Stimulated activated CD4-positive, alpha-beta T cell treated with anti-CD3 and anti-CD28 coated beads, Interleukin-4, amount 100 ng/mL, for 48 hours (primary cell): ENCODE measurements at places on chromosomes 5 and 9.
A peak's percentile ranks its signal among the peaks of the same experiment; 100 is the strongest.

DNA sequence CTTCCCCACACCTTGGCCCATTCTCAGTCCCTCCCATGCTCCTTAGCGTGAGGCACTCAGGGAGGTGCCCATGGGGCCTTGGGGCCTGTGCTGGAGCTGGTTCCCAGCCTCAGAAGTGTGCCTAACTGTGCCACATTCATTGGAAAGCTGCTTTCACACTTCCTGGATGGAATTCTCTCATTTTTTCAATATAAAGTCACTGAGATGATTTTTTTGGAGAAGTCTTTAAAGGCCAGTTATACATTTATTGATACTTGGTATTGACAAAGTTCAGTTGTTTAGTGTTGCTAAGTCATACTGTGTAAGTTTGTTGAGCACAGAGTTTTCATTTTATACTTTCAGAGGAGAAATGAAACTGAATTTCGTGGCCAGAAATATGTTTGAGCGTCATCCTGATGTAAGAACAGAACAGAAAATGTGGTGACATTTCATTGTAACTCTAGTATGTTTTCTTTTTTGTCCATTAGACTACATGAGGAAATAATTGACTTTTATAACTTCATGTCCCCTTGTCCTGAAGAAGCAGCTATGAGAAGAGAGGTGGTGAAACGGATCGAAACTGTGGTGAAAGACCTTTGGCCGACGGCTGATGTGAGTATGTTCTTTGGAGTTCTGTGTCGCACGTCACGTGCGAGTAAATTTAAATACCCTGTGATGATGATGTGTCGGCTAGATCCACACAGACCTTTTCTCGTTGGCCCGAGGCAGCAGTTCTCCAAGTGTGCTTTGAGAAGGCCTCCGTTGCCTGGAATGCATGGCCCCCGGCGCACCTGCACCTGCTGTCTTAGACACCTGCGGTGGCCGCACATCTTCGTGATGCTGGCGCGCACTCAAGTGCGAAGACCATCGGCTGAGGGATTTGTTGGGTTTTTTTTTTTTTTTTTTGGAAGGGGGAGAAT is 24.1 kb downstream of the TENT4A start:
- DNase-seq = no peak

DNA sequence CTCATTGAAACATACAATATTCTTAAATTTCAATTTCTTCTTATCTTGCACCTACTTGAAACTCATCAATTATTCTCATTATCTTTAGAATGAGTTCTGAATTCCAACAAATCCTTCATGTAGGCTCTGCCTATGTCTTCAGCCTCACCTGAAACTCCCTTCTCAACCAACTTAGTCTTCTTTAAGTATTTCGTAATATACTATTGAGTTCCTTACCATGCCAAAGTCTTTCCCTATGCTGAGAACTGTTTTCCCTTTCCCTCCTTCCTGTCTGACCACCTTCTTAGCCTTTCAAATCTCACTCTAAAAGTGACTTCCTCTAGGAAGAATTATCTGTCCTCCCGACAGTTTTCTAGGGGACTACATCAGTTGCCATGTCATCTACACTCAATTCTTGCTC is 50.9 kb upstream of the ZFAND5 start:
- DNase-seq = no peak

DNA sequence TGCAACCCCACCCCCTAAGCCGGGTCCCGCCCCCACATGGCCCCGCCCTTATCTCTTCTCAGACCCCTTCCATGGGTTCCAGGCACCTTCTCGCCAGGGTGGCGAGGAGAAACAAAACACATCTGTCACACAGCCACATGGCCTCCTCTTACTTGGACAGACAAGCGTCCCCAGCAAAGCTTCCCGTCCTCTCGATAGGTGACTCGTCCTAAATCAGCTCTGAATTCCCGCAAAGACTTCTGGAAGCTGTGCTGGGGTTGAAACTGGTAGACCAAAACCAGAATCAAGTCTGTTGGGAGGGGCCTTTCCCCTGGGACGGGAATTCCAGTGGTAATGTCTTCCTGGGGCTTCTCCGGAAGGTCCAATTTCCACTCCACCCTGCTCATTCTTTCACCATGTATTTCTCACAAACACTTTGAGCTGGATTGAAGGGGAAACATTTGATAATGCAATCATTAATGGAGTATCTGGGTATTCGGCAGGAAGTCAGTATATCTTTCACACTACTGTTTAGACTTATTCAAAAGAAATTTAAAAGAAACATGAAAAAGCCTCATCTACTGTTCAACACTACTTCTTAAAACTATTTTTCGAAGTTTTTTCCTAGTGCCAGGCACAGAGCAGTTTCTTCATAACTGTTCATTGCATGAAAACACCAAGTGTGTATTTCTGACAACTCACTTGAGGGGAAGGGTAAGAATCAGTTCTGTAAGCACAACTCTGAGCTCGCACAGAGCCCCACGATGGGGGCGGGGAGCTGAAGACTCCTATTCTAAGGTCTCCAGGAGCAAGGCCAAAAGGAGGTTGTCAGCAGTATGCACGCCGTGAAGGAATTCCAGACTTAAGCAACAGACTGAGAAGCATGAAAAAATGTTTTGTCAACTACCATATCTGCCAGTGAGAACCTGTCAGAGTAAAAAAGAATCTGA is 644 bp upstream of the CTNNAL1 start:
- no peak for DNase-seq

GRCh38 chr5:150163547-150164059 is 3.0 kb upstream of the CDX1 start:
- DNase-seq = no peak

GRCh38 chr9:25629231-25629630 is 49.0 kb downstream of the TUSC1 start:
- no peak for DNase-seq

GRCh38 chr5:58970766-58971165 is 387.9 kb downstream of the RAB3C start:
- no peak for DNase-seq

- no peak for DNase-seq
Observed at GRCh38 chr5:170846416-170846815, 15.4 kb upstream of the RANBP17 start.

DNA sequence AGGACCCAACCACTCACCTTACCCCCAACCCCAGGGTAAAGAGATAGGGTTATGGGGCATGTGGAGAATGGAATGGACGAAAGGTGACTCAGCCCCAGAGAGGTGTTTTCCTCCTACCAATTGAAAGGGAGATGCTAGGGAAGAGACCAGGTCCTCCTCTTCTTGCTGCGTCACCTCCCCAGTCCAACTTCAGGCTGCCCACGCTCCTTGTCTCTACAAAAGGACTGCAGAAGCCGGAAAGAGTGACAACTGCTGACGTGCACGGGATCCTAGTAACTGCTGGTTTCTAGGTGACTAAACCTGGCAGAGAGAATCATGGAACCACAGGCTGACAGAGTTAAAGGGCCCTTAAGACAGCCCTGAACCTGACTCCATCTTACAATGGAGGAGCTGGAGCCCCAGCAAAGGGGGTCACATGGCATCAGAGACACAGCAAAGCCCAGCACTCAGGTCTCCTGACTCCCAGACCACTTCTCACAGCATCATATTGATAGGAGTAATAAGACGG is 2.2 kb downstream of the GPX3 start:
- peak; percentile 19 for DNase-seq

GRCh38 chr9:135565141-135565628 is 3.6 kb downstream of the PAEP start:
- no peak for DNase-seq

GRCh38 chr9:98438666-98439065 is 183.2 kb upstream of the TBC1D2 start:
- DNase-seq = no peak

- no peak for DNase-seq
Observed at GRCh38 chr9:74431467-74431866, 65.7 kb upstream of the RORB start.

DNA sequence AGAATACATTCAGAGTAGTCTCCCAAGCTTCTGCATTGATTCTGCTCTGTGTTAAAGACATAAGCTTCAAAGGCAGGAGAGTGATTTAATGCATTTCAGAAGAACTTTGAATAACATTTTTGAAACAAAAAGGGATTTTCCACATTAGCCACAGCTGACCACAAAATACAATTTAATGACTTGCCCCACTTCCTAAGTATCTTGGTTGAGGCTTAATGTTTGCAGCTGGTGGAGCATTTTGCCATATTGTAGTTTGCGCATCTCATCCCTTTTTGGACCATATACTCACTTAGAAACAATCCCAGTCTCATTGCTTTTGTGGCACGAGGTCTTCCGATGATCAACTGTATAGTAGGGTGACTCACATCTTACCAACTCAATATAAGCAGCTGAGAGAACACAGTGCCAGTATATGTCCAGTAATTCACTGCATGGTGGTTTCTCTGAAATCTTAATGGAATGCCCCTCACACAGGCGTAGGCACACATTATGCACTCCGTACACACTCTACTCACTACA is 455.8 kb upstream of the PTGER4 start:
- DNase-seq = no peak

GRCh38 chr5:10315201-10315600 is 7.5 kb upstream of the CMBL start:
- no peak for DNase-seq

DNA sequence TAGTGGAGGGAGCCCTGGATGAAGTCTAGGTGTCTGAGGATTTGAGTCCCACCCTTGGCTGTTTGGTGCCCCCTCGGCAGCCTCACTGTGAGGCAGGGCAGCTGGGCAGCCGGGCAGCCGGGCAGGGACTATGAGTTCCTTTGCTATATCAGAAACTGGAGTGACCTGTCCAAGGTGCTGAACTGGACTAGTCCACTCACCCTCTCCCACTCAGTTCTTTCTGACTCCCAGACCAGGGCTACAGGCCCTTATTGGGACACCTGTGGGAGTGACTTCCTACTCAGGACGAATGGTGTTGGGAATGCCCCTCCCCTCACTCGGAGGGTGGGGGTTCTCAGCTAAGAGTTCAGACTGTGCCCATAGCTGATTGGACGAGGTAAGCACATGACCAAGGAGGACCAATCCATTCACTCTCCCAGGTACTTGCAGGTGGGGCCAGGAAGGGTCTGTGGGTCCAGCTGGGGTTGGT is 34.1 kb upstream of the RAPGEF1 start:
- peak; percentile 30 for DNase-seq

DNA sequence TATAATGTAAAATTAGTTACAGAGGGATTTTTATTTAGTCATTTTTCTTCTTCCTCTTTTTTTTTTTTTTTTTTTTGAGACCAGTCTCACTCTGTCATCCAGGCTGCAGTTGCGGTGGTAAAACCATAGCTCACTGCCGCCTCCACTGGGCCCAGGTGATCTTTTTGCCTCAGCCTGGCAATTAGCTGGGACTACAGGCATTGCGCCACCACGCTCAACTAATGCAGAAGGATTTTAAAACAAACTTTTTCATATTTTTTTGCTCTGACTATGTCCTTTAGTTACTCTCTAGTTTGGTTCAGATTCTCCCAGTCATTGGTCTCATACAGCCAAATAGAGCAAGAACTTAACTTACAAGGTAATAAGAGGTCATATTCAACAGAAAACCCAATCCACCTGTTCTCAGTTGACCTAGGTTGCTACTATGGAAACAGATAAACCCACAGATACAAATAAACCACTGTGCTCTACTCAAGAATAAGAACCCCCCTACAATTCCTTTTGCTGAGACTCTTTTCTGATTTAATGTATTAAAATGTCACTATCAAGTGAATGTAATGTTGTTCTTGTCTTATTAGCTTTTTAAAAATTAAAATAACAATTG is 50.1 kb upstream of the TTC39B start:
- DNase-seq = peak; percentile 33

GRCh38 chr9:37377688-37378612 is 44.5 kb upstream of the GRHPR start:
- no peak for DNase-seq

DNA sequence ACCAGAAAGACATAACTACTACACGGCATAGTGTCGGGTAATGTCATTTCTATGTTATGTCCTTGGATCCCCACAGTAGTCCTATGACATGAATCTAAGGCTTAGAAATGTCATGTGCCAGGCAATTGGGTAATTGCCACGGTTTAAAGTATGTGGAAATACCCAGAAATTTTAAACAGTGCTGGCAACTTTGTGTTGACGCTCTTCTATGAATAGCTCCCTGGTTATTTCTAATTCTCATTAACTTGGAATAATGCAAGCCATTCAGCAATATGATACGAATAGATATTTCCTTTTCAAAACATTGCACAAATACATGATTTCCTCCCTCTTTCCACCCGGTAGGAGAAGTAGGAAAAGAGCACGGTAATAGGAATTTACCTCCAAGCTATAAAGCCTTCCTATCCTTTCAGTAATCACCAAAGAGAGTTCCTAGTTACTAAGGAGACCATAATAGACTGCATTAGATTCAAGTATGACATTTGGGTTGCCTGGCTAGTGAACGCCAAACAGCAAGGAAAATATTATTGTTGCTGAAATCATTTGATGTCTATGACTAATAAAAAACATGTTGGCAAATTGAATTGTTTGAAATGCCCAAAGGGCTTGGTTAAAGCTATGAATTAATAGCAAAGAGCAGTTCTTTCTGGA is 168.4 kb downstream of the CCDC192 start:
- no peak for DNase-seq

DNA sequence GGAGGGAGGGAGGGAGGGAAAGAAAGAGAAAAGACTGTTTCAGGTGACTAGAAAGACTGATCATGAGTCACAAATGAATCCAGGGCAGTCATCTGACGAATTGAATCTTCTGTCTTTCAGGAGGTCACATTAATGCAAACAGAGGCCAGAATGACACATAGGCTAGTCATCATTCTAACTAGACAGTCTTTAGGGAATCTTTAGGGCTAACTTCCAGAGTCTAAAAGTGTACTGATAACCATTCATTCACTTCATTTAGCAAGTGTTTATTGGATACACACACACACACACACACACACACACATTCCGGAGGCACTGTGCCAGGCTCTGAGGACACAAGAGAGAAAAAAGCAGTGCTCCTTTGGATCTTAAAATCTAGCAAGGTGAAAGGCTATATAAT is 156.7 kb downstream of the EBF1 start:
- DNase-seq = no peak

- no peak for DNase-seq
Observed at GRCh38 chr5:13606051-13606450, 338.4 kb downstream of the DNAH5 start.

DNA sequence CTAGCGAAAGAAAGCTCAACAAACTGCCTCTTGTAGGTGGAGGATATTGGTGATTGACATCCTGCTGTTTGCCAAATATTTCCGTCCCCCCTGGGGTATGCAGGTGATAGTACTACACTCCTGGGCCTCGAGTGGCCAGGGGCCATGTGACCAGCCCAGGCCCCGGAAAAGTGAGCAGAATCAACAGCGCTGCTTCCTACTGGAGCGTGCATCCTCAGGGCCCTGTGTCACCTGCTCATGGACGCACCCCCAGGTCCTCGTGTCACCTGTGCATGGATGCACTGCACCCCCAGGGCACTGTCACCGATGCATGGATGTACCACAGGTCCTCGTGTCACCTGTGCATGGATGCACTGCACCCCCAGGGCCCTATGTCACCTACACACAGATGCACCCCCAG is 43.8 kb downstream of the ADAMTS16 start:
- DNase-seq = no peak

- peak; percentile 41 for DNase-seq
Observed at GRCh38 chr9:127004946-127005769, 90.6 kb downstream of the RALGPS1 start.

DNA sequence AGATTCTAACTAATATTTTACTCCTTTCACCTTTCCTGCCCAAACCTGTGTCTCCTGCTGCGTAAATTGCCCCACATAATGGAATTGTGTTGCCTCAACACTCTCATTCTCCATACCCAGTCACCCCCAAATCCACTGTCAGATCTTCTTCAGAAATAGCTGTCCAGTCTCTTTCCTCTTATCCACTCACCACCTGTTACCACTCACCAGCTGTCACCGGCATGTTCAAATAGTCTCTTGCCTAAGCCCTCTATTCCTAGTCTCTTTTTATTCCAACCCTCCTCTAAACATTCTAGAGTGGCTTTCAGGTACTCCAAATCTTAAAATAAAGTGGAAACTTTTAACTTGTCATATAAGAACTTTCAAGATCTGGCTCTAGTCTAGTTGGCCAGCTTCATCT is 262.0 kb upstream of the FBXL7 start:
- no peak for DNase-seq
